ENCODE measurements at places on chromosomes 11 and 22.
A peak's percentile ranks its signal among the peaks of the same experiment; 100 is the strongest.

DNA sequence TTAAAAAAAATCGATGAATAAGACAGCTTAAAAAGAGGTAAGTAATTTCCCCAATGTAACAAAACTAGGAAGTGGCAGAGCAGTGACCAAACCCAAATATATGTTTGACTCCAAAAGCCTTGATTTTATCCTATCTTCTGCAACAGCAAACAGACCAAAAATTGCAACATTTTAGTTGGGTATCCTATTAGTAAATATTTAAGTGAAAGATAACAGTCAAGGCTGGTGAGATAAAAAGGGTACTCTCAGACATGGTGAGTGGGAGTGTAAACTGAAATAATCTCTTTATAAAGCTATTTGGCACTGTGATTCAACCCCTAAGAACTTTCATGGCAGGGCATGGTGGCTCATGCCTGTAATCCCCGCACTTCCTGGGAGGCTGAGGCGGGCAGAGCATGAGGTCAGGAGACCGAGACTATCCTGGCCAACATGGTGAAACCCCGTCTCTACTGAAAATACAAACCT lies 1.9 kb upstream of the RDX start:
- DNase-seq: no peak

DNA sequence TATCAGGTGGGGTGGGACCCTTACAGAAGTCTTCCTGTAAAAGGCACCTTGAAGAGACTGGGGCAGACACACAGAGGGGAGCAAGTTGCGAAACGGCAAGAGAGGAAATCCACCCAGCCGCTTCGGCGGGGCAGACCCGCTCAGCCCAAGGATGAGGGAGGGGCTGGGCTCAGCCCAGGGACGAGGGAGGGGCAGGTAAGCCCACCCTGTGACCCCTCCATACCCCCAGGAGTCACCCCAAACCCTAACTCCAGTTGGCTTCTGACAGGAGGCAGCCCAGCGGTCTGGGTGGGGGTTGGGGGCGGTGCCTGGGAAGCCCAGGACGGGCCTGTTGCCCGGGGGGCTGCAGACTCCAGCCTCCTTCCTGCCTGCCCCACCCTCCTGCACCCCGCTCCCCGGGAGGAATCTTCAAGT lies 965 bp downstream of the OSBPL5 start:
- no peak for DNase-seq

DNA sequence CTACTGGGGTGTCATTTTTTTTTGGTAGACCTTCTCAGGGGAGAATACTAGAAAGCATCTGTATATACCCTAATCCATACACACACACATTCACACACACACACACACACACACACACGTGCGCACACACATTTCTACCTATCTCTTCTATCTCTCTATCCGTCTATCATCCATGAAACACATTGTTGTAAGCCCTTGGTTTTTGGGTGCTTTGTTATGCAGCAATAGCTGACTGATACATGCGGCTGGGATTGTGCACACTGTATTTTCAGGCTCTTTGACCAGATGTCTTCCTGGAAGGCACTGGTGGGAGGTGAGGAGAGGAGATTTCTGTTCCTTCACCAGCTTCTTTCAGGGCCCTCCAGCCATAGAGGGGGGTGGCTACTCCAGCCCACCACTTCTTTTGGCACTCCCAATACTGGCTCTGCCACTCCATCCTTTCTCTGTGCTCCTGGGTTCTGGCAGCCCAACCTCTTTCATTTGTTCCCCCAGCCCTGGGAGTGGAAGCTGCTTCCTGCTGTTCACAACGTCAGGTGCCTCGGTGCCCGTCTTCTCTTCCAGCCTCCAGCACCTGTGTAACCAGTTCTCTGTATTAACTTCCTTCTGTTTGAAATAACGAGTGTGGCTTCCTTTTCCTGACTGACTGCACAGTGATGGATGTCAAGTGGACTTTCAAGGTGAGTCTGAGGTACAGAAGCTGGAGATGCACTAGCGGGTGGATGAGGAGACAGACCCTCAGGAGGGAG lies 12.4 kb upstream of the MUC2 start:
- peak; percentile 54 for DNase-seq

- no peak for DNase-seq
Measured at GRCh38 chr22:41573677-41574076, 12.9 kb downstream of the CSDC2 start.

- no peak for DNase-seq
Measured at GRCh38 chr11:117743121-117743815, 53.7 kb downstream of the DSCAML1 start.

GRCh38 chr11:58914821-58915543 lies 24.3 kb upstream of the GLYATL1 start:
- no peak for DNase-seq

DNA sequence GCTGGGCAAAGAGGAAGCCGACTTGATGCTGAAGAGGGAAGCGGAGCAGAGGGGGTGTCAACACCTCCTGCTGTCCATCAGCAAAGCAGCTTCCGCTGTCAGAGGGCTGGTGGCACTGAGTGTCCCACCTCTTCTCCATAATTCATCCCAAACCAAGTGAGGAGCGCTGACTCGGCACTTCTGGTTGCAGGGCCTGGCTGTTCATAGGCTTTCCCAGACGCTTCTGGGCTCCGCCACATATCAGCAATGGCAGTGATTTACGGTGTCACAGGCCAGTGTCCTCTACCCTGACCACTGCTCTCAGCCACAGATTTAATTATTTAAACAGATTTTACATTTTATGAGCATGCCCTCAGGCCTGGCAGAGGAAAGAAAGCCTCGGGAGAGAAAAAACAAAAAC lies 70.1 kb upstream of the TENM4 start:
- no peak for DNase-seq

GRCh38 chr11:37712251-37712650 lies 1114.2 kb upstream of the RAG2 start:
- DNase-seq: peak; percentile 8

GRCh38 chr11:68380786-68381622 lies 68.6 kb downstream of the LRP5 start:
- no peak for DNase-seq

DNA sequence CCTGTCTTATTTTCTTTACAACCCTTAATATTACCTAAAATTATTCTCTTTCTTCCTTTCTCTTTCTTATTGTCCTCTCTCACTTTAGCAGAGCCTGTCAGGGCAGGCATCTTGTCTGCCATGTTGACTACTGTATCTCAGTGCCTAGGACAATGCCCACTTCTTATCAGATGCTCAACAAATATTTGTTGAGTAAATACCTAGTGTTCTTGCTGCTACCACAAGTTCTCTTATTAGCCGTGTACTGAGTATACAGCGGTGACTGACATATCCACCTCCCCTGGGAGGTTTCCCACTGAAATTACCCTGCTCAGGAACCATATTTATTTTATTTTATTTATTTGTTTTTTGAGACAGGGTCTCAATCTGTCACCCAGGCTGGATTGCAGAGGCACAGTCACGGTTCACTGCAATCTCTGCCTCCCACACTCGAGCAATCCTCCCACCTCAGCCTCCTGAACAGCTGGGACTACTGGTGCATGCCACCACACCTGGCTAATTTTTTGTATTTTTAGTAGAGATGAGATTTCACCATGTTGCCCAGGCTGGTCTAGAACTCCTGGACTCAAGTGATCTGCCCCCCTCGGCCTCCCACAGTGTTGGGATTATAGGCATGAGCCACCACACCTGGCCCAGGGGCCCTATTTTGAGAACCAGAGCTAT lies 6.7 kb downstream of the HPX start:
- DNase-seq: no peak

DNA sequence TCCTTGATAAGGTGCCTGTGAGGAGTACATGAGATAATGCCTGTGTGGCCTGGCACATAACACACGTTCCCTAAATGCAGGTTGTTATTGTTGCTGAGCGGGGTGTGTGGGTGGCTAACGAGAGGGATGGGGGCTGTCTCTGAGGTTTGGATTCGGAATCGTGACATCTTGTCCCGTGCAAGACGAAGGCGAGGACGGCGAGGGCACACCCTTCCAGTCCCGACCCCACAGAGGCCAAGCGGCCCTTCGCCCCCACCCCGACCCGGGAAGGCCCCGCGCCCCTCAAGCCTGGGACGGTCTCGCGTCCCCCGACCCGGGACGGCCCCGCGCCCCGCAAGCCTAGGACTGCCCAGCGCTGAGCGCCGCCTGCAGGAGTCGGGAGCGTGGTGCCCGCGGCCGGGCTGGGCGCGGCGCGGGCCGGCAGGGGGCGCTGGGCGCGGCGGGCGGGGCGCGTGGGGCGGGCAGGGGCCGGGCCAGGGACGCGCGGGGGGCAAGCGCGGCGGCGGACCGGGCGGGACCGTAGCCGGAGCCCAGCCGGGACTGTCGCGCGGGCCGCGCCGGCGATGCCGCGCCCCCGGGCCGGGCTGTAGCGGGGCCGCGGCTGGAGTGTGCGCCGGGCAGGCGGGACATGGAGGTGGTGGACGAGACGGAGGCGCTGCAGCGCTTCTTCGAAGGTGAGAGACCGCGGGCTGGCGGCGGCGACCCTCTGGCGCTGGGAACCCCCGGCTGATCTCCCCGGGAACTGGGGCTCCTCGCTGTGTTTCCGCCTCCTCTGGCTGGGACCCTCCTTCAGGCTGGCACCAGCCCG lies at the start of gene MYRF:
Gene MYRF, plus strand, starts transcription at position 520 of the 808 bp plus-strand sequence. Its CDS starts 109 bp downstream, at position 629.
- no peak for DNase-seq

DNA sequence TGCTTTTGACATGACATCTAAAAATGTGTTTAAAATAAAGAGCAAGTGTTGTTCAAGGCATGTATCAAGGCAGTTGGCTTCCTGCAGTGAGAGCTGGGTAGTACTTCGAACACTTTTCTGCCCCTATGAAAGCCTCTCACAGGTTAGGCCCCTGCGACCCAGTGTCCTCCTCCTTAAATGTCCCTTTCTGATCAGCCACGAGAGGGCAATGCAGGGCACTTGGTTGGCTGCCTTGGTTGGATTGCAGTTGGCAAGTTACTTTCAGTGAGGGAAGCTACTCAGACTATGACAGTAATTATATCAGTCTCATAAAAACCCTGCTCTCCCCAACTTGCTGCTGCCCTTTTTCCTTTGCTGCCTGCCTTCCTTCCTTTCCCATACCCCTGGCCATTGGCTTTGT lies 743.8 kb downstream of the NTM start:
- no peak for DNase-seq

DNA sequence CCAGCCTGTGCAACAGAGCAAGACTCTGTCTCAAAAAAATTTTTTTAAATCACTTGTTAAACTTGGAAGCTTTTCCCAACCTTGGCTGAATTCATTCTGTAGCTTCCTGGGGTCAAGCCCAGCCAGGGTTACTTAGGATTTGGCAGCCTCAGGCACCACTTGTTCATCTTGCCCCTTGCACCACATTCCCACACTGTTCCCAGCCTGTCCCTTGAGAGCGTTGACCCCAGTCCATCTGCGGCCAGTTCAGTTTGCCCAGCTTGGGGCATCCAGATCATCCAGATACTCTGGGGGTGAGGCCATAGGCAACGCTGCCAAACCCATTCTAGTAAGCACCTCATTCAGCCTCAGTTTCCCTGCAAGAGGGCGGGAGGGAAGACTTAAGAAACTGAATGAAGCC lies 8.7 kb upstream of the THRSP start:
- DNase-seq: no peak

DNA sequence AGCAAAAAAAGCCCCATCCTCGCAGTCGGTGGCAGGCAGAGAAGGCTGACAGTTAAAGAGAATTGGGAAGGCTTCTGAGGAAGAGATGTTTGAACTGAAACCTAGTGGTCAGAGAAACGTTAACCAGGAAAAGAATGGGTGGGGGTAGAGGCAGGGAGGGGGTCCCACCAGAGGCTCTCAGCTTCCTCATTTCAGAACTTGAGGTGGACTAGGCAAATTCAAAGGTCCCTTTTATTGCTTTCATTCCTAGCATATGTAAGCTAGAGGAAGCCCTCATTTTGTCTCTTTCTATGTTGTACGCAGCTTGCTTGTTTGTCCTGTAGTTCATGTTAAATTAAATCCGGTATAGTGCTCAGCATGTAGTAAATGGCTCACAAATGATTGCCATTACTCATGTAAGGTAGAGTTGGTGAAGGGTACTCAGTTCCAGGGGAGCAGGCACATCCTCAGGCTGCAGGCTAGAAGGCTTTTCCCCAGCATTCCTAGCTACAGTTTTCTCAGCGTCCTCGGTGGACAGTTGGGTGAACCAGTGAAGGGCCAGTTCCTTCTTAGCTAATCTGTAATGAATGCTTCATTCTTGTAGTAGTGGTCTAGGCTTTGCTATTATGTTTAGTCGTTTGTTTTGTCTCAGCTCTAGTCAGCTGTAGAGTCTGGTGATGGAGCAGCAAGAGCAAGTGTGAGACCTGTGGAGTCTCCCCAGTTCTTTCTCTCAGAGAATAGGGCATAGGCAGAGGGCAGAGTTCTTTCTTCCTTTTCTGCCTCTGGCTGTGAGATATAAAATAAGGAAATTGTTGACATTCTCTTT lies 58.6 kb downstream of the UVRAG start:
- no peak for DNase-seq

- no peak for DNase-seq
Measured at GRCh38 chr11:1660111-1660867, 30.7 kb downstream of the KRTAP5-5 start.

- no peak for DNase-seq
Measured at GRCh38 chr11:35464308-35464707, 45.0 kb upstream of the SLC1A2 start.

DNA sequence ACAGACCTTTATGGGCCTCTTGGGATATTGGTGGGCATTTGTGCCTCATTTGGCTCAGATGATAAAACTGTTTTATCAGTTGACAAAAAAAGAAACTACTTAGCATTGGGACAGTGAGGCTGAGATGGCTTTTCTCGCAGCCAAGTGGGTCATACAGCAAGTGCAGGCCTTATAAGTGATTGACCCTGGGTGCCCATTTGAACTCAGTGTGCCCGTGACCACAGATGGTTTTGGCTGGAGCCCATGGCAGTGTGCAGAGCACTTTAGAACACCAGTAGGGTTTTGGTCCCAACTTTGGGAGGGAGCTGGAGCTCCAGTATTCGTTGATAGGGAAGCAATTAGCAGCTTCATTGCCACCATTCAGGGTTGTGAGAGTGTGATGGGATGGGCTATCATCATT lies 404.5 kb upstream of the LARGE1 start:
- DNase-seq: no peak

GRCh38 chr11:66815646-66816045 lies 27.6 kb upstream of the RCE1 start:
- DNase-seq: no peak

GRCh38 chr11:3160252-3161031 lies 4.7 kb downstream of the OSBPL5 start:
- no peak for DNase-seq

DNA sequence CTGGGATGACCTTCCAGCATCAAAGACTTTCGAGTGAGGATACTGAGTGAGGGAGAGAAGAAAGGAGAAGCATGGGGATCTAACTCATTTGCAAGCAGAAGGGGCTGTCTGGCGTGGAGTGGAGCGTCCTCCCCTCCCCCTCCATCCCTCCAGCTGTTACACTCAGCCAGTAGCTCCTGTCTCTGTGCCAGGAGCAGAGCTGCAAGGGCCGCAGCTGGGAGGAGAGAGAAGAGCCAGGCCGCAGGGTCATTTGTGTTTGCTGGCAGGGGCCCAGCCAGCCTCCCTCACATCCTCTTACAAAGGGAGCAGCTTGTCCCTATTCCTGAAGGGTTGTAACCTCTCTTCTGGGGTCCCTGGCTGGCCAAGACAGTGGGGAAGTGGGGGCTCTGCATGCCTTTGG lies 57.9 kb downstream of the NECTIN1 start:
- no peak for DNase-seq
